Naive thymus-derived CD4-positive, alpha-beta T cell (primary cell): ENCODE measurements at places on chromosomes 1 and 21.

- no peak for DNase-seq
Measured at GRCh38 chr1:151294742-151295462, 12.8 kb downstream of the ZNF687 start.

DNA sequence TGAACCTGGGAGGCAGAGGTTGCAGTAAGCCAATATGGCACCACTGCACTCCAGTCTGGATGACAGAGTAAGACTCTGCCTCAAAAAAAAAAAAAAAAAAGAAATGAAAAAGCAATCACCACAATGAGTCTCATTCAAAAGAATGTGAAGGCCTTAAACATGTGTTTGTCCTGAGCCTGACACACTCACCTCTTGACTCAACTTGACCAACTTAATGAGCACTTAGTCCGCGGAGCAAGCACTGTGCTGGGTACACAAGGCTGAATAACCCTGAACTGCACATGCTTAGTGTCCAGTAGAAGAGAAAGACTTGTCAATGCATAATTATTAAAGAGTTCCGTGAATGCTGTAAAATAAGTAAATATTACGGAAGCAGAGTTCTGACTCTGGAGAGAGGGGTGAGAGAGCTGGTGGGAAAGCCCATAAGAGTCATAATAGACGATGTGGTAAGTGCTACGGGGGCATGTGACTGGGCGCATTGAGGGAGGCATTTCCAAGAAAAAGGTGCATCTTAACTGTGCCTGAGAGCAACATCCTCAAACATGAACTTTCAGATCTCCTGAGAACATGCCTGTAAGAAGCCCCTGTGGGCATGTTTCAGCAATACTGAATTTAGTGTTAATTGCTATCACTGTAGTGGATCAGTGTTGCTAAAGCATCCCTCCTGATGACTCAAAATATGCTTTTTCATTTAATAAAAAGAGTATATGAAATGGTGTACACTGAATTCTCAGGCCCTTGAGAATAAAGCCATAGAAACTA, 27.2 kb downstream of the MCOLN2 start:
- no peak for DNase-seq

DNA sequence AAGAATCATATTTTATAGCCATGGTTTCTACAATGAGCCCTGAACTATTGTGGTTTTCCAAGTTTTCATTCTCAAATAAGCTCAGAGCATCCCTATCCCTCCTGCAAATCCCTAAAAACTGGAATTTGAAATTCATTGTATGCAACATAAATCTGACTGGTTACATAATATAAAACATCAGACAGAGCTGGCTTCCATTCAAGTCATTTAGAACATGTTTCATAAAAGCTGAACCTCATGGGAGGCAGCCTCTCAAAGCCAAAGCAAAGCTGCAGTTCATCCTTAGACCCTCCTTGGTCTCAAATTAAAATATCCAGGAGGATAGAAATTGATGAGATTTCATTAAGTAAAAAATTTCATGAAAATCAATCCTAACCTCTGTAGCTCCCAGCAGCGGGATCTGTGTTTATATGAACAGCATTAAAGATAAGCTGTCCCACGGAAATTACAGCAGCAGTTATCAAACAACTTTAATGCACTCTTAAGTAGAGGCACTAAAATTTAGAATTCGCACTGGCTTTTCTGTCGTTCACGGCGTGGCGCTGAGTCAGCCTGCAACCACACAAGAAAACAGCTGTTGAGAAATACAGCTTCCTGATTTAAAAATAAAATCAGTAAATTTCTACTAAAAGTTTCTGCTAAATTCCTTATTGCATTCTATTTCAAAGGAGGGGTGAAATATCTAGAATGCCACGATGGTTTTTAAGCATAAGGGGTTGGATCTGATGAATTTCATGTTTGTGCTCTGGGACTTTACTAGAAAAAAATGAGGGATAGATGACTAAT, 99.9 kb upstream of the TIAM1 start:
- DNase-seq: no peak

DNA sequence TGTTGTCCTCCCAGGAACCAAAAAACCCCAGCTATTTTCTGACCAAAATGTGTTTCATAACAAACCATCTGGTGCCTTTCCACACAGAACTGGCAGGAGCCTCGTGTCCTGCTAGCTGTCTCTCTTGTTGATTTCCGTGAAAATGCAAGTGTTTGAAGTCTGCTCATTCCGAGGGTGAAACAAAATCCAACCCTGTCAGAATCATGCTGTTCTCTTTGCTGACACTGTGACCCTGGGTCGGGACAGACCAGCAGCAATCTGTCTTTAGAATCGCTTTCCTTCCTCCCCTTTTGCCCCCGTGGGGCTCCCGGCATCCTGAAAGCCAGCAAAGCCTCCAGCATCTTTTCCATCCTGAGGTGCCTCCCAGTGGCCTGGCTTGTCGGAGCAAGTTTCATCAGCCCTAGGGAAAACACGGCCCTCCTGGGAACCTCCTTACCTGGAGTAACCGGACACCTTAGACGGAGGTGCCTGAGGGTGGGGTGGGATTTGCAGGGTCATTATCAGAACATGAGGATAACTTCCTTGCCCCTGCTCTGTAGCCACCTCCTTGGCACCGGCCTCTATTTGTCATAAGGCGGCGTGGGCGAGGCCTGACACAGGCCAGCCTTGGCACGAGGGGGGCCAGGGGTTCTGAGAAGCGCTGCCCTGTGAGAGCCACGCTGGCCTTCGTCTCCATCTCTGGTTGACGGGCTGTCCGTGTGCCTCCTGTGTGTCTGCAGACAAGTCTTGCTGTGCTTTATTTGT, 24.9 kb downstream of the LDLRAP1 start:
- DNase-seq: no peak

DNA sequence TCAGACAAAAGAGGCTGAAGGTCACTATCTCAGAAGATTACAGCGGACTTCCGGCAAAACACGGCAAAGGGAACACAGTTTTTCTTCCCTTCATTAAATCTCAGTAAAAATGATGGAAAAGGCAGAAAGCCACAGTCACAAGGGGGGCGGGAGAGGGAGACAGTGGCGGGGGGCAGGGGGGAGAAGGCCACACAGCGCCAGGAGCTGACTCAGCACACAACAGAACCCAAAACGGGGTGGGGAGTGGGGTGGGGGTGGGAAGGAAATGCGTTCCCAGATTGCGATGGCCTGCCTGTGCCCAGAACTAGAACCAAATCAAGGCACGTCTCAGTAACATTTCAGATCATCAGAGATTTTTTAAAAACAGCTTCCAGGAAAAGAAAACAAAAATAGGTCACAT, 13.4 kb downstream of the CFAP74 start:
- DNase-seq: no peak

DNA sequence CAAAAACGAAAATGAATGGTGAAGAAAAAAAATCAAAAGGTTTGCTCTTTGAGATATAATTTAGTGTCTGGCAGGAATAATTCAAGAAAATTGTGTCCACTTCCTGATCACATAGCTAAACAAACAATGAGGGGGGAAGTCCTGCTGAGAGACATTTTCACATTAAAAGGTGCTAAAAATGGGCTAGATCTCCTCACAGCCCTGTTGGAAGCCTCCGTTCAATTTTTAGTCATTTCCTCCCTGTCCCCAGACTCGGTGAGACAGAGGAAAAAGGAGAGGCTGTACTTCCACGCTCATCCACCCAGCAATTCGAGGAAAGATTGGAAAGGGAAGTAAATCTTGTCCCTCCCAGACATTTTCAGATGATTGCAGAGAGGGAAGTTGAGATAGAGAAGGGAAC, 103.7 kb downstream of the BARHL2 start:
- DNase-seq: no peak
